ENCODE measurements at places on chromosomes 12 and 14.

GRCh38 chr14:83885837-83886293, 1644.1 kb upstream of the FLRT2 start:
- no peak for DNase-seq

- no peak for DNase-seq
Measured at GRCh38 chr12:57047981-57048380, 1.9 kb downstream of the MYO1A start.

DNA sequence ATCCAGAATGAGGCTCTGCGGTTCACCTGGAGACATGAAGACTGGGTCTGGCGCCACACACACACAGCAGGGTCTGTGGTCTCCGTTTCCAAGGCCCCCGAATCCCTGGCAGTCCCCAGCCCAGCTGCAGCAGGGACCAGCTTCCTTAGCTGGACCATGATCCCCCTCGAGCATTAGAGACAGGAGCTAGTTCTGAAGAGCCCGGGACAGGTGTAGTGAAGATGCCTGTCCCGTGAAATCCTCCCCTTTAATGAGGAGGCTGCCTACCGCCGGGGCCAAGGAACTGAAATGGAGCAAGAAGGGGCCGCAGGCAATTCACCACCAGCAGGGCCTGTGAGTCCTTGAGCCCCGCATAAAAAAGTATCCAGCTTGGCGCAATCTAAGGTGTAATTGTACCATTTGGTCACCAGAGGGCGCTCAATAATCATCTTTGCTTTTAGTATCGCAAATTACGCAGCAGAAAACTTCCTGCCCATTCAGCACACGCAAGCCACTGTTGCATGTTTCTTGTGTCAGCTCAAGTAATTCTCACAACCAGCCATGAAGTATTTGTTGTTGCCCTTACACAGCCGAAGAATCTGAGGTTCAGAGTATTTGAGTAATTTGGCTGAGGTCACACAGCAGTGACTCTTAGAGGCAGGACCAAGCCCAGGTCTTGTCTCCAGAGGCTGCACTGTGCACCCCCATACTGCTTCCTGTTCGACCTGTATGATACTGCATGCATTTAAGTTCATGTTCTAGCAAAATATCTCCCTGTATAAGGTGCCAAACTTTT, 54.3 kb upstream of the PPP2R5C start:
- DNase-seq = peak; percentile 52

- DNase-seq = no peak
Measured at GRCh38 chr12:6132496-6132895, 8.0 kb upstream of the VWF start.

DNA sequence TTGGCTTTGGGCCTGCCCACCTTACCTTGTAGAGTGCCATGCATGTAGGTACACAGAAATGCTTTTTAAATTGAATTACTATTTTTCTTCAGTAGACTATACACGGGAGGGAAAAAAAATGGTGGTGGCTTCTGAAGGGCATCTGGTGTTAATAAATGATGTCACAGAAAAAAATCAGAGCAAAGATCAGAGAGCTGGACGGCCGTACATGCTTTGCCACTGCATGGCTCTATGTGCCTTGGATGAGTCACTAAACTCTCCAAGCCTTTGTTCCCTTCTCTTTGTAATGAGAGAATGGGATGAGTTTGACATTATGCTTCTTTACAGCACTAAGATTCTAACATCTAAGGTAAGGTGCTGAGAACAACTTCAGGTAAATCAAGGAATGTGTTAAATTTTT, 376.4 kb upstream of the DDHD1 start:
- no peak for DNase-seq

DNA sequence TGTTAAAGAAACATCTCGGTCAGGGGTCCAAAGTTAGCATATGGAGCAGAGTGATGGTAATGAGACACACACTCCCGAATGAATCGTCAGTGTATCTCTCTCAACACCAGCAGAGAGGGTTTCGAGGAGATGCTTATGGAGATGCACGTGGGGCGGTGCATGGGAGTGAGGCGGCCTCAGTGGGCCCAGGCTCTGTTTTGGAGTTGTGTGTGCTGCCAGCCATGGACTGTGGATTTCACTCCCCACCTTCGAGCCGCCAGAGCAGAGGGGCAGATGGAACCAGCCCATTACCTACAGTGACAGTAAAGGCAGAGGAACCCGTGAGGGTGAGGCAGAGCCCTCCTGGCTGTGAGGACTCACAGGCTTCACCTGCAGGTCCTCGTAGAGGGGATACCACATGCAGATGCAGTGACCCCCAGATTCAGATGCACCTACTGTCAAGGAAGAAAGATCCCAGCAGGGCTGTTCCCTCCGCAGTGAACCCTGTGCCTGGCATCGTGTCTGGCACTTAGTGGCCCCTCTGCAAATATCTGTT, 68.2 kb downstream of the WDR20 start:
- no peak for DNase-seq

DNA sequence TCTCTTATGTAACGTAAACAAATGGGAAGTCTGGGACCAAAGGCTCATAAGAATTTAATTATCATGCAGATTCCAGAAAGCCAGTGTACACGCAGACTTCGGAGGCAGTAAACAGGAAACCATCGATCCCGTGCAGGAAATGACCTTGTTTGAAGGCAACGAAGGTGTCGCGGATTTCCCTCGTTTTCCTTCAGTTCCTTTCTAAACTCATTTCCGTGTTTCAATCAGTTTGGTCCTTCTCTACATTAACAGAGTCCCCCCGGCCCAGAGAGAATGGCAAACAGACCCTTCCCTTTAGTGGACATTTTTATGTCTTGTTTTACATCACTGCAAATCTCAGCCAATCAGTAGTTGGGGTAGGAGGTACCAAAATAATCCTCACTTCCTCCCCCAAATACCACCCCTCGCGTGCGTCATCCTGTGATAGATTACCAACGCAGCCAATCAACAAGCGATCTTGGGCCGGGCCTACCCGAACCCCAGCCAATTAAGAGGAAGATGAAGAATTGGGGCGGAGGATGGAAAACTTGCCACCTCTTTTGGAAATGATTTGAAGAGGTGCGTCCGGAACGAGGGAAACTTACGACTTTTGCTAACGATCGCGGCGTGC, 6.1 kb upstream of the FOXJ2 start:
- peak; percentile 98 for DNase-seq

GRCh38 chr14:49505041-49505766, 81.0 kb downstream of the RPS29 start:
- no peak for DNase-seq

GRCh38 chr12:113702836-113703235, 231.2 kb upstream of the LHX5 start:
- DNase-seq = no peak

- no peak for DNase-seq
Measured at GRCh38 chr12:93179792-93180191, 197.9 kb upstream of the NUDT4 start.

- DNase-seq = no peak
Measured at GRCh38 chr12:131711551-131712205, 788 bp downstream of the SFSWAP start.

DNA sequence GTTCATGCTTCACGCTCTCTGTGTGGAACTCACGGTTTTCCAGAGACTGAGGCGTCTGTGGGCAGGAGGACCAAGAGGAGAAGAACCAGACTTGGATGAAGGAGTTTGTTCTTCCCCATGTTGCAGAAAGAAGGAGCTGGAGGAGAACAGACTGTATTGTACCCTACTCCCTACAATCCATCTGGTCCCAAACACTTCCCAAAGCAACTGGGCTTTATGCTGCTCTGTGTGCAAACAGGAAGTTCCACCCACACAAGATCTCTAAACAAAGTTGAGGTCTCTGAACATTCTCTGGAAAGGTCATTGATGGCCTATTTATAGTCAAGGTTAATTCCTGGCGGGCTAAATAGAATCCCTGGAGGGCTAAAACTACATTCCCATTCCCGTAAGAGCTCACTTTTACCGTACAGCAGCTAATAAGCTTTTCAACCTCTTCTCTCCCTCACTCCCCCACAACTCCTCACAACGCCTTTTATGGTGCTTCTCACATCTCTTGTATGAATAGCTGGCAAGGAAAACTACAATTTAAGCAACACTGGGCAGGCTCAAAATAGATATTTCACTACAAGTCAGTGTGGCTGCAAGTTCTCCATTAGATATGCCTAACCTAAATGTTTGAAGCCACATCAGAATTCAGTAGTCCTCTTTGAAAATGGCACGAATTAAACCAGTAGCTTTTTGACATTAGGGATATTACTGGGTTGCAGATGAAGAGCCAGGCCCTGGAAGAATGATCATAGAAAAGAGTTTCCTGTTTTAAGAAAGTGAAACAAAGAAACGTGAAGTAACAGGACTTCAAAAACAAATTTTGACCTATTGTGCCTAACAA, at the start of gene A2M:
Gene A2M (minus strand): TSS at position 189 of the 829 bp plus-strand sequence. CDS start 70 bp downstream, at position 119.
- DNase-seq = no peak

DNA sequence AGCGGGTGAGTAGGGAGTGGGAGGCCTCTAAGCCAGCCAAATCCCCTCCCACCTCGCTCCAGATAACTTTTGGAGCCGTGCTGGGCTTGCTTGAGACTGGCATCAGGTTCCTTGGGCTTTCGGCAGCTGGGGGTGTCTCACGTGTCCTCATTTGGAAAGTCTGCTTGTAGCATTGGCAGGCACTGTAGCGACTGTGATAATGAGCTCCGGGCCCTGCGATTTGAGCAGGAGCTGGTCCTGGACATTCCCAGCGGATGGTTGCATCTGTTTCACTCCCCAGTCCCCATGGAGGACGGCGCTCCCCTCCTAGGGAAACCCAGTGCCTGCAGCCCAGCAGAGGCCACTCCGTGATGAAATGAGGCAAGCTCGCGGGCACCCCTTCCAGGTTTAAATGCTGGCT, 49.4 kb downstream of the DGLUCY start:
- no peak for DNase-seq

DNA sequence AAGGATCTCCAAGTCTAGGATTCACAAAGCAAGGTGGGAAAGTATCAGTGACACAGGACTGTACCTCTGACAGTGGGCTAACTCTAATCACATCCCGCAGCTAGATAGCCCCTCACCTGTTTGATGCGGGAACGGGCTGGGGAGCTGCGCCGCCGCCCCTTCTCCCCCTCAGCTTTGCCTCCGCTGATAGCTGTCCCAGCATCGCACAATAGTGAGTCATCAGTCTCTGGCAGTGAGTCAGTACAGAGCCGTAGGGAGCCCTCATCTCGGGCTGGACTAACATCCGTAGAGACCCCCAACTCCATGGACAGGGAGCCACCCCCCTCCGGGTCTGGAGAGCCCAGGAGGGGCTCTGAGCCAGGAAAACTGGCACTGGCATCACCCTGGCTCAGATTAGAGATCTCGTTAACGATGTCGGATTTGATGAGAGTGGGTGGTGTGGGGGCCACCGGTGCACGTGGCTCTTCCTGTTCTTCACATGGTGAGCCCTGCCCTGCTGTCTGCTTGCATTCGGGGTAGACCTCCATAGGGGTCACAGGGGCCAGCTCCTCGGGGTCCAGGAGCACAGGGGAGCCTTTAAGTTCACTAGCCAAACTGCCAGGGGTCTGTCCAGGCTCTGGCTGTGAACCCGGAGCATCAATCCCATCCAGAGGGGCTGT, 10.9 kb downstream of the KMT2D start:
- DNase-seq = no peak

DNA sequence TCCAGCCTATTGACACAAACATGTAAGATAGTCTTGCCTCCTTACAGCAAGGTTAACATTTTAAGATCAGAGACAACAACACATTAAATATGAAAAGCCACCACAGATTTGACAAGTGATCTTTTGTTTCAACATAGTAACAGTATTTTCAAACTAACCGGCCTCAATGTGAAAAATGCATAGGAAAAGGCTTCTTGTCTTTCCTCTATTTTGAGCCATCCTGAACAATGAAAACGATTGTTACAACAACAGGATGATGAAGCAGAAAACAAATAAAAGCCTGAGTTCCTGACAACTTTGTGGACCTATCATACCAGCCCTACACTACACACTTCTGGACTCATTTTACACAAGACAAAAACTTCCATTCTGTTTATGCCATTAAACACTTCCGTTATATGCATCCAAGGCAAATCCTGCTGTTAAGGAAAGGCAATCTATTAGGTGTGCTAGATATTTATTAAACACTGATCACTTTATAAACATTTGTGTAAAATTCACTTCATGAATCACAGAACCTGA, 37.3 kb downstream of the BAZ1A start:
- DNase-seq = no peak

- DNase-seq = no peak
Measured at GRCh38 chr12:54240971-54241588, 38.8 kb downstream of the CBX5 start.

GRCh38 chr14:83520837-83521236, 1987.2 kb upstream of the SEL1L start:
- DNase-seq = no peak

- DNase-seq = no peak
Measured at GRCh38 chr12:44118946-44119345, 283.1 kb downstream of the TMEM117 start.

GRCh38 chr14:99574099-99574880, 29.7 kb downstream of the CCDC85C start:
- DNase-seq = no peak

GRCh38 chr12:91432089-91432488, 249.5 kb upstream of the DCN start:
- no peak for DNase-seq

- DNase-seq = no peak
Measured at GRCh38 chr12:80823393-80823792, 106.7 kb downstream of the MYF5 start.

DNA sequence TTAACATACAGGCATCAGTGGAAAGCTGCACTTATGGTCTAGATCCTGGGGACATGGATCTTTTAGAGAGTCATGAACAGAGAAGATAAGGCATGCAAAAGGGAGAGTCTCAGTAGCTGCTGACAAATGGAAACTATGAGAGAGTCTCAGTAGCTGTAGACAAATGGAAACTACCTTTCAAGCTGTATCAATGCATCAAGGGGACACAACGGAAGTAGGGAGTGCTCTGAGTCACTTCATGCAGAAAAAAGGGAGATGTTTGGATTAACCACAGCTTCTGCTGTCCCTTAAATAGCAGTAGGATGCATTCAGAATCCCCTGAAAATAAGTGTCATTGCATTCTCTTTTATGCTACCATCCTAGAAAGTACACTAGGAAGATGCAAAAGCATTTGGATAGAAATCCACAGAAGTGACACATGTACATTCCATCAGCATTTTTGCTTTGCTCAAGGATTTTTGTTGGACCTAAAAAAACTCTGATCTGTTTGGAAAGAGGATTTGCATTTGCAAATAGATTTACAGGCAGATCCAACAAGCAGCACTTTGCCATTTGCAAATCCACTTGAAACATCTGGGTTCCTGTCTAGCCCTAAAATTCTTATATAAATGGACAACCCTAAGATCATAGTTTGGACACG, 227.5 kb upstream of the LMO3 start:
- DNase-seq = no peak

GRCh38 chr14:82951171-82951570, 1417.5 kb upstream of the SEL1L start:
- DNase-seq = no peak

All from cerebellar nuclear complex (tissue), 1 donor.